ENCODE measurements at places on chromosomes 11 and 22.

GRCh38 chr11:124892146-124892545, 5.5 kb downstream of the ROBO4 start:
- no peak for DNase-seq

DNA sequence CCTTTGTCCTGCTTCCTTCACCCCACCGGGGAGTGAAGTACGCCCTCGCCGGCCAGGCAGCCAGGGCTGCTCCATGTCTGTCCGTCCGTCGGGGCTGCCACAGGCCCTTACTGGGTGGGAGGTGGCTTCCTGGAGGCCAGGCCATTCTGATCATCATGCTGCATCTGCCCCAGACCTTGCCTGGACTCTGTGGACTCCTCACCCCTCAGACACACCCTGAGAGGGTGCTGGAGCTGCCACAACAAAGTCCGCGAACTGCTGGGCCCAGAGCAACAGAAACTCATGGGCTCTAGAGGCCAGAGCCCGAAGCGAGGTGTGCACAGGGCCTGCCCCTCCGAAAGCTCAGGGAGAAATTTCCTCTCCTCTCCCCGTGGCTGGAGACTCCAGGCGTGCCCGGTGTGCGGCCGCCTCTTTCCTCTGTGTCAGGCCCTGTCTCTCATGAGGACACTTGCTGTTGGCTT, 124.2 kb downstream of the KCNQ1OT1 start:
- DNase-seq, result no peak

DNA sequence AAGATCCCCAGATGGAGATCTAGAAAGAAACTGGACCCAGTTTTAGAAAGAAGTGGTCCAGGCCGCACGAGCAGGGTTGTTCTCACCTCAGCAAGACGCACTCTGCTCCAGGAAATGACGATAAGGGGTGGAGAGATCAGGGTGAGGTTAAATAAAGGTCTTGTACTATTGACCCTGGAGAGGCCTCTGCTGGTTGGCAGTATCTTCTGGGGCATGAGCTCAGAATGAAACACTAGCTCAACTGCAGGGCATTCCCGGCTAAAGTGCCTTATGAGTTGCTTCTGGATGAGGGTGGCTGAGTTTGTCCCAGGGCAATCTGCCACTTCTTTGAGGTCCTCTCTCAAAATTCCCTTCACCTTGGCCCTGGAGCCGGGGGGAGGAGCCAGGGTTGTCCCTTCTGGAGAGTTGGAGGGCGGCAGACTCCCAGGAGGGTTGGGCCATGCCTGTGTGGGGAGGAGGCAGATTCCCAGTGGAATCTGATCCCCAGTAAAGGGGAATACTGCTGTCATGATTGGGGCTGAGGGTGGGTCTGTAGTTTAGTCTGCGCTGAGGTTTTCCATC, 10.9 kb downstream of the USP2 start:
- peak; percentile 39 for DNase-seq

GRCh38 chr11:113991170-113991569, 16.3 kb downstream of the HTR3A start:
- DNase-seq, result no peak

DNA sequence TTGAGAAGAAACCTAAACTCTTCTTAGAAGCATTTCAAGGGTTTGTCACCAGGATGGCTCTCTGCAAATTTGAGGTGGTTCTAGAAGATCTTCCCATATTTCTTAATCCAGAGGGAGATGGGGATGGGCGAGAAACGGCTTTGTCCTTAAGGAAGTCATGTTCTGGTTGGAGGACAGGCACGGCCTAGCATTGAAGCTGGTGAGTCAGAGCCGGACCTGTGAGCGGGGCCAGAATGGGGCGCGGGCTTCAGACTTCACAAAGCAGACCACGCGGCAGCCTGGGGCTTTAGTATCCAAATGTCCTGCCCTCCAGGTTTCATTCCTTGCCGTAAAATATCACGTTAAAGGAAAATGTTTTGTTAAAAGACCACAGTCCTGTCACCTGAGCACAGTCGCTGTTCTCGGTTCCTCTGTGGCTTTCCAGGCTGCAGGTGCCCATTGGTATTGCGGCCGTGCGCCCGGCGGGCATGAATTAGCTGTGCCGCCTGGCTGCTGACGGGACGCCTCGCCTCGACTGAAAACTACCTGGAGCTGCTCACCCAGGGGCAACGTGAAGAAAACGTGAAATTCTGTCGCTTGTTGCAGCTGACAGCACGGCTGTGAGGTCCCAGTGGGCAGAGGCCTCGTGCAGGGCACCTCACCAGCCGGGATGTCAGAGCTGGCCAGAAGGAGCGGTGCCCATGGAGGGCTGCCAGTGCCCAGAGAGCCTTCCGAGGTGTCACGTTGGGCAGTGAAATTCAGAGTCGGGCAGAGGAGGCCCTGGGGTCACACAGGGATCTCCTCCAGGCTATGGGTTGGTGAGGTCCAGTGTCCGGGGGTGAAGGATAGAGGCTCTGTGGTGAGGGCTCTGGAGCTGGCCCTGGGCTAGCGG, 59.0 kb downstream of the LRP5 start:
- no peak for DNase-seq

- DNase-seq, result no peak
Observed at GRCh38 chr11:130721023-130721681, 195.1 kb downstream of the SNX19 start.

DNA sequence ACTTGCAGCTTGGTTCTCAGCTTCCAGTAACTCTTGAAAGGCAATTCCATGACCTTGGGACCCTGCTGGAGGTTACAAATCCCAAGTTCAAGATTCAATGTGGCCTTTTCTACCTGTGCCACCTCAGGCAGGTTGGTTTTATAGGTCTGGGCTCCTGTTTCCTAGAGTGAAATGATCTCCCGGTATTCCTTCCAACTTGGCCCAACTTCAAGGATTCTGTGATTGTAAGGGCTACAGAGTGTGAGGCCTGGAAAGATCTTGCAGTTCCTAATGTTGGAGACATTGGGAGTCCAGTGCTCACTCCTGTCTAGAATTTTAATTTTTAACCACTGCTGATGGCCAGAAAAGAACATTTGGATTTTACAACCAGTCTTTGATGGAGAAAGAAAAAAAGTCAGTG, 91.6 kb downstream of the LDLRAD3 start:
- no peak for DNase-seq

GRCh38 chr11:73468590-73469161, 92.5 kb downstream of the RELT start:
- no peak for DNase-seq

DNA sequence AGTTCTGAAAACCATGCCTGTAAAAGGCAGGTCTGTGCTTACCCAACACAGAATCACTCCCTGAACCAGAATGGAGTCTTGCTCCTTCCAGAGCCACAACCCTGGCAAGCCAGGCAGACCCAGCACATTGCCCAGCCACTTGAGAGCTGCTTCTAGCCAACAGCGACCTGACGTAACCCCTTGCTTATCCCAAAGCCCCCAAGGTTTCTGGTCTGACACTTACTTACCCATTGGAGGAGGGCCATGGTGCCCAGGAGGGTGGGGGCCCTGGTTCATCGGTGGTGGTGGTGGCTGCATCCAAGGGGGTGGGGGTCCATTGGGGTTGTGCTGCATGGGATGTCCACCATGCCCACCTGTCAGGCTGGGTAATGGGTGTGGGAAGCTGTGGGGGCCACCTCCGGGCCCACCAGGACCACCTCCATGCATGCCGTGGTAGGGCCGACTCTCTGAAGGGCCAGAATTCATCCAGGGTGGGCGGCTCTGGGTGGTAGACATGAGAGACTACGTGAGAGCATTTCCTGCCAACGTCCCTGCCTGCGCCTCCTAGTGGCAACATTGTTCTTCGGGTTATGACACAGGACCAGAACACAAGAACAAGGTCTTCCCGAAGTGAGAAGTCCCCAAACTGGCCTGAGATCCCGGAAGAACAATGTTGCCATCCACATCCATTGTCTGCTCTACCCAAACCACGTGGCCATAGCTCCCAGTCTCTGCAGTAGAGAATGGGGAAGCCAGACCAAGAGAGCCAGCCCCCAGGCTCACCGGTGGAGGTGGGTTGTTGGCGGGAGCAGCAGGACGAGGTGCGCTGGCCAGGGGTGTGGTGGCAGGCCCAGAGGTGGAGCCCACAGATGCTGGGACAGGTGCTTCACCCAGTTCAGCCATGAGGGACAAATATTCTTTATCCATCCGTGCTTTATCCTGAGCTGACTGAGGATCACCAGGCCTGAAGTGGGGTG, 7.8 kb upstream of the PYGM start:
- DNase-seq, result peak; percentile 35

DNA sequence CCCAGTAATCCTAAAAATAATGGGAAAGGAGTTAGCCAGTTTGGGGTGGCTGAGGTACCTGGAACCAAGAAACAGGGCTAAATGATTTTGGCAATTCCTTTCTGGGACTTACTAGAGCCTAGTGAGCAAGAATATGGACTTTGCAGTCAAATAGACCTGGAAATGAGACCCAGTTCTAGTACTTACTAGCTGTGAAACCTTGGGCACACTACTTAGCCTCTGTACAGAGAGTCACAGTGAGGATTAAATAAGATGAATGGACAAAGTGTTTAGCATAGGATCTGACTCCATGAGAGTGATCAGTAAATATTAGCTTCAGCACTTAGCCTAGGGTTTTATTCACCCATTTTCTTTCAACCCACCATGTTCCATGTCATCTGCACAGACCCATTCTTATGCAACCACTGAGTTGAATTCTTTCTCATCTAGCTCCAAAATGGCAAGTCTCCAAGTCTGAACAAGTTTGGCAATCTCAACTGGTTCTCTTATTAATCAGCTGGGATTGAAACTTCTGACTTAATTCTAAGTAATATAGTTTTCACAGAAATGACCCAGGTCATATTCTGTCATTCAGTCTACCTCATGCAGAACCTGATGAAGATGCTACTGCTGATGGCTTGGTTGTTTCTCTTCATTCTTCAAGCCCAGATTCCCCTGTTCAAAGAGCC, 15.0 kb upstream of the SORL1 start:
- DNase-seq, result no peak

- DNase-seq, result no peak
Observed at GRCh38 chr11:46557684-46558151, 36.1 kb downstream of the AMBRA1 start.

DNA sequence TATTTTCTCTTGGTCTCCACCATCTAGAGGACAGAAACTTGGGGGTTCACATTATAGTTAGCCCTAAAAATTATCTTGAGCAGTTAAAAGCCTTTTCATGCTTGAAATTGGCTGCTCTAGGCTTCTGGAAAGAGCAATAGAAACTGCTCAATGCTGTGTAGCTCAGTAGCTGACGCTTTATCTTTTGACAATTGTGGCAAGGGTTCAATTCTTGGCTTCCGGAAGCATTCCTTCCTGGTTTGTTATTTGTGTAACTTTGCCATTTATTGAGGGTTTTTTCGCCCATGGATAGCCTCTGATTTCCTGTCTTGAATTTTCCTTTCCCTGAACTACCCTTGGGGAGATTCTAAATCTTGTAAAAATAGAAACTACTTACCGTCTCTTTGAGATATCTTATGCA, 10.3 kb upstream of the OR56A1 start:
- DNase-seq, result no peak

- peak; percentile 12 for DNase-seq
Observed at GRCh38 chr11:69801513-69802335, 17.5 kb downstream of the FGF3 start.
